Stimulated activated CD8-positive, alpha-beta memory T cell treated with anti-CD3 and anti-CD28 coated beads, Interleukin-4, amount 100 ng/mL, for 1 hour (primary cell): ENCODE measurements at places on chromosomes 11 and 22.

GRCh38 chr22:31210556-31211421, 1.3 kb upstream of the LIMK2 start:
- no peak for DNase-seq

GRCh38 chr11:3939651-3940190, 84.3 kb downstream of the STIM1 start:
- DNase-seq, result no peak

DNA sequence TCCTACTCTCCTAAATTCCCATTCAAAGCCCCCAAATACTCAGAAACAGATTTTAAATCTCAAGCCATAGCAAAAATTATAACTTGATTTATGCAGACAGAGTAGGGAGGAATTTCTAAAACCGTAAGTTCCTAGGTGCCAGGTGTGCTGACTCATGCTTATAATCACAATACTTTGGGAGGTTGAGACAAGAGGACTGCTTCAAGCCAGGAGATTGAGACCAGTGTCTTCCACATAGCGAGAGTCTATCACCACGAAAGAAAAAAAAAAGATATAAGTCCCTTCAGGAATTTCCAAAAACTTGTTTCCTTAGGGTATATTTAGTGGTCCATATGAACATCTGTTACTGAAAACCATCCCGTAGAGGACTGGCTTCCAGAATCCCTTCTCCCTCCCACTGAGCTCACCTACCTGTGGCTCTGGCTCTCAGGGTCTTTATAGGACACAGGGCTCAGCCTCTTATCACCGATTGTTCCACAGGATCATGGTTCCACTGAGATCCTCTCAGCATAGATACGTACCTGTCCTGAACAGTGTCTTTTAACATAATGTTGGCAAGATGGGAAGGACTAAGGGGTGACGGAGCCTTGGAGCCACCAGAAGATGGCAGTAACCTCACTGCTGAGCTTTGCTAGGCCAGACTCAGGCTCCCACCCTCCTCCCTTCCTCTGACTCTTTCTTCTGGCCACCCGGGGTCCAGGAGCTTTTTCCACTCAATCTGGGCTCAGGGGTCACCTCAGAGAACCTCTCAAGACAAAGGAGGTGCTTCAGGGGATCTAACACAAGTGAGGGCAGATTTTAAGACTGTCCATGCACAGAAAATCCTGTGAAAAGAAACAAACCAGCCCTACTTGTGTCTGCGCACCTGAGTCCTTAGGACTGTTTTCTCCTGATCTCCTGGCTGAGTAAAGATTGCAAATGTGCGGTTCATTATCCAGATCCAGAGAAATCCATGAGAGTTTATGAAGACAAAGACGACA, 117.5 kb upstream of the TOP3B start:
- no peak for DNase-seq

GRCh38 chr11:90512846-90513245, 290.0 kb upstream of the CHORDC1 start:
- no peak for DNase-seq

- no peak for DNase-seq
These were observed 19.2 kb upstream of the OR56A3 start for GRCh38 chr11:5922749-5923426.

- DNase-seq, result no peak
These were observed 450.5 kb upstream of the DDI1 start for GRCh38 chr11:103585911-103586310.

DNA sequence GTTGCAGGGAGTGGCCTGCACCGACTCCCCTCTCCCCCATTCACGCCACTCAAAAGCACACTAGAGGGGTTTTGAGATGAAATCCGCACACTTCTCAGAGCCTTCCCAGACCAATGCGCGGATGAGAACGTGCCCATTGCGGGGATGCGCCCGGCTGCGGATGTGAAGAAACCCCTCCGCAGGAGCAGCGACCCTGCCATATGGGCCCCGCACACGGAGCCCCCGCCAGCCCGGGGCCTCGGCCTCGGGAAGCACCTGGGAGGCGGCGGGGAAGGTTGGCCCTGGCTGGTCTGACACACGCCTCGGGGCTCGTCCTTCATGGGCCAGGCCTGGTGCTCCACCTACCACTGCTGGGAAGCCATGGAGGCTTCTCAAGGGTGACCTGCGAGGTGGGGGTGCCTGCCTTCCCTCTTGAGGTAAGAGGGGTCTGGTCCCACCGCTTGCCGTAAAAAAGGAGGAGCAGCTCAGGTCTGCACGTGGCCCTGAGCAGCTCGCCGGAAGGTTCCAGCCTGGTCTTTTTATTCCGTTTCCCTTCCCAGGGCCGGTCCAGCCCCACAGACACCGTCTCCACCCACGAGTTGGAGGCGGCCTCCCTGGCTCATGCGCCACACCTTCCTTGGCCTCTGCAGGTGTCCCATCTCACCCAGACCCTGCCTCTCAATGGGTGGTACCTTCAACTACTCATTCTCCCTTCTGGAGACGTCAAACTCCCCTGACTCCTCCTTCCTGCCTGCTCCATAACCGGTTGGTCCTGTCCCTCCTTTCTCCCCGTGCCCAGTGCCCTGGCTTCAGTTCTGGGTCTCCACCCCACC, 39.4 kb downstream of the TRMU start:
- DNase-seq, result no peak

DNA sequence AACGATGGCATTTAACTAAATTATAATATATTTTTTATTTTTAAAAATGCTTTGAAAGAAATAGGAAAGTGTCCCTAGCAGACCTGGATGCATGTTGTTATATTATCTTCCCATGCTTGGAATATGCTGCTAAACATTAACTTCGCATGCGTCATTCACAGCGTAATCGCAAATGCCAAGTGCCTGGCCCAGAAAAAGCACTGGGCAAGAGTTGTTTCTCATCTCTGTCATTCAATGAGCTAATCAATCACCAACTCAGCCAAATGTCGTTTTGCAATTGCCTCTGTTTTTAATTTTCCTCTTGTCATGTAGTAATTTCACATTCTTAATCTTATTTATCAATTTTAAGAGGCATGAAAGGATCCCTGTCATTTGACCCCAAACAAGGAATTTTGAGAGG, 1421.9 kb downstream of the BRD1 start:
- no peak for DNase-seq

GRCh38 chr11:17258670-17259069, 17.9 kb upstream of the NUCB2 start:
- DNase-seq, result no peak

GRCh38 chr11:131867457-131868257, 497.2 kb downstream of the NTM start:
- no peak for DNase-seq

DNA sequence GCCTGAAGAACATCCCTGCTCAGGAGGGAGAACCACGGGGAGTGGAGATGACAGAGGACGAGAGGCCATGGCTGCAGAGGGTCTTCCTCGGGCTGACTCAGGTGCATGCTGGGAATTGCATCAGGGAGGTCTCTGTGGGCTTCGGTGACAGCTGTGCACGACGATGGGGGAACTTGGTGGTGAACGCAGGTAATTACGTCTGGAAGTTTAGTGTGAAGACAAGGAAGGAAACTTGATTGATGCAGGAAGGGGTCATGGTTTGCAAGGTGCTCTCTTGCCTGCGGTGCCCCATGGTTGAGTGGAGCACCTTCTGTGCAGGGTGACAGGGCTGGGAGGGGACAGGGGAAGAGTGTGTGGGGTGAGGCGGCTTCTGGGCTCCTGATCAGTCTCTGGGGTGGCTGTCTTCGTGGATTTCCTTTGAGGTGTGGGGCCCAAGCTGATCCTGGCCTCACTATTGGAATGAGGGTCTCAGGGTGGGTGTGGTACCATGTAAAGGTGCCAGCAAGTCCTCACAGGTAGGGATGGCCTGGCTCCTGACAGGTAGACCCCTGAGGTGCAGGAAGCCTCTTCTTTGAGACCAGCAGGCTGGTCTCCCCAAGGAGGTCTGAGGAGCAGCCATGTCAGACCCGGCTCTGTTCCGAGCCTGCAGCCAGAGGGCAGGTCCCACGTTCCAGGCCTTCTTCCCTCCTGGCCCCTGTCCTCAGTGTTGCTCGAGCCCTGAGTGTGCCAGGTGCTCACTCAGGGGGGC, 1020.1 kb downstream of the TBC1D22A start:
- no peak for DNase-seq

DNA sequence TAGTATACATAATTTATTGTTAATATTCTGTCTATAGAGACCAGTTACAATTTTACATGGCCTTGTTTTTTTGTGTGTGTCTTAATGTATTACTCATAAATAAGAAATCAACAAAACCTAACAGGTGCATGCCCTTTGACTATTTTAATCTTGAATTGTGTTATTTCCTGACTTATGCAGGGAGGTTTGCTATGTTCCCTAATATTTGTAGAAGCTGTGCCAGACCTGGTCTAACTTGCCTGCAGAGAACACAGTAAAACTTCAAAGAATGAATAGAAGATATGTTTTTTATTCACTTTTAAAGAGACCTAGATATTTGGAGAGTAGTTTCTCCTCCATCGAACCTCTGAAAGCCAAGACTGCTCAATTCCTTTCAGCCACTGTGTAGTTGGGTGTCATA, 234.7 kb downstream of the LUZP2 start:
- no peak for DNase-seq

GRCh38 chr11:37404231-37404630, 806.2 kb upstream of the RAG2 start:
- no peak for DNase-seq

DNA sequence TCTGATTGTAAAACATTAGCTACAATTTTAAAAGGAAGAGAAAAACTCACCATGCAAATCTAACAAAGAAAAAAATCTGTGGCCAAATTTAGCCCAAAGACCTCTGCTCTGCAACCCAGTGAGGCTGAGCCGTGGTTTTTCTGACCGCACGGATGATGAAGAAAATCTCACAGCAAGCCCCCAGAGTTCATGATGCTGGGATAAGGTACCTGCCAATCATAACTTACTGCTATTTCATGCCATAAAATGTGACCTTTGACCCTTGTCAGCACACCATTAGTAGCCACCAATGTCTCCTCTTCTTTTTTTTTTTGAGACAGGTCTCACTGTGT, 11.1 kb downstream of the CERK start:
- no peak for DNase-seq

- no peak for DNase-seq
These were observed 62.3 kb upstream of the CCT8L2 start for GRCh38 chr22:16654882-16655281.

DNA sequence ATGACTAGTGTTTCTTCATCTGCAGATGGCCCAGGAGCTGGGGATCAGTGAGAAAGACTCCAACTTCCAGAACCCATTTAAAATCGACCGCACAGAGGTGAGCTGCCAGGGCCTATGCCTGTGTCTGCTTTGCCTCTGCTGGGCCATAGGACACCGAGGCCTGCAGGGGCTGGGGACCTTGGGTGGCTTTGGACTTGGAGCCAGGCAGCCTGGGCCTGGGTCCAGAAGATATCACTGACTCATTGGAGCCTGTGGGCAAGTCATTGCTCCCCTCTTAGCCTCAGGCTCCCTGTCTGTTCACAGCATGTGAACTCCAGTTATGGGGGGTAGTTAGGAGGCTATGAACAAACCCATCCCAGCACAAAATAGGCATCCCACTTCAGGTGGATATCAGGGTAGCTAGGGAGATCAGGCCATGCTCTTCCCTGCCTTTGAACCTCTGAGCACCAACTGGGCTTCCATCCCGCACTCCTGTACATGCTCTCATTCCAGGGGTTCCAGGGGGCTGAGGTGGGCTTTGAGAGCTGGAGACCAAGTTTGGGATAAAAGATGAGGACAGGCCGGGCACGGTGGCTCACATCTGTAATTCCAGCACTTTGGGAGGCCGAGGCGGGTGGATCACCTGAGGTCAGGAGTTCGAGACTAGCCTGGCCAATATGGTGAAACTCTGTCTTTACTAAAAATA, 13.4 kb downstream of the CCDC134 start:
- DNase-seq, result no peak

DNA sequence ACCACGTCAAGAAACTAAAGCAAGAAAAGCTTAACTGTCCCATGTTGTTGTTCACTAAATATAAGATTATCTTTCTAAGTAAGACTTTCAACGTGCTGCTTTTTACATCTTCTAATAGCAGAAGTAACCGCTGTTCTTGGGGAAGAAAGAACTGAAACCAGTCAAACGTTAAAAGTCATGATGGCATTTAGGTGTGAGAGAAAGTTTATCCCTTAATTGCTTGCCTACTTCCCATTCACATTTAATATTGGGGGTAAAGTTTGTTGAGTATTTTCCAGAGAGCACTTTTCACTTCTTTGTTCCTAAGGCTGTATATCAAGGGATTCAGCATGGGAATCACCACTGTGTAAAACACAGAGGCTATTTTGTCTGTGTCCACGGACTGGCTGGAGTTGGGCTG, 970 bp downstream of the OR5B21 start:
- no peak for DNase-seq

- no peak for DNase-seq
These were observed 349 bp downstream of the TSSC4 start for GRCh38 chr11:2400762-2401435.

GRCh38 chr11:64437426-64437825, 78.5 kb downstream of the RPS6KA4 start:
- no peak for DNase-seq

DNA sequence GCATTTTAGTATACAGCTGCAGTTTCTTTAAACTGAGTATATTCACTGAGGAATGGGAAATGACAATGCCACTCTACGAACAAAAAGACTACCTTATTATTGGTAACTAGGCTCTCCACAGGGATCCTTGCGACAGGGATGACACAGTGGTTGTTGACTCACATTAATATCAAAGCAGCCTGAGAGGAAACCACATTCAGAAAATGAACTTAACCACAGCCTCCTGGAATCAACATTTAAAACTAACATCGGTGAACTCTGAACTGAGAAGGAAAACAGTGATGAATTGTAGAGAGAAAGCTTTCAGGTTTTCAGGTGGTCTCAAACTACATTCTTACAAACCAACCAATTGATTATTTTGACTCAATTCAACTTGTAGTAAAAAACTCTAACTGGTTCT, 90.3 kb upstream of the MTMR2 start:
- no peak for DNase-seq

DNA sequence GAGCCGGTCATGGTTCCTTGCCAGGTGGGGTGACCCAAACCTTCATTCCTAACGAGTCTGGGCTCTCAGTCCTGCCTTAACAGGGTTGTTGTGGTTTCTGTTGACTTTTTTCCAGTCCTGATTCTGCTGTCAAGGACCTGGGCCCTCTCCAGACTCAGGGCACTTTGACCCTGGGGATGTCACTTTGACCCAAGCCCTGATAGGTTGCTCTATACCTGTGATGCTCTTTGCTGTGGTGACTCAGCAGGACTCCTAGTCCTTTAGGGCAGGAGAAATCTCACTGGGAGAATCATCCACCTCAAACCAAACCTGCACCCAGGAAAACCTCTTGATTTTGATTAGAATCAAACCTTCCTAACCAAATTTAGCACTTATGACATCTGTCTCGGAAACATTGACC, 20.5 kb upstream of the MPPED1 start:
- no peak for DNase-seq

- no peak for DNase-seq
These were observed 27.6 kb downstream of the TP53I11 start for GRCh38 chr11:44923115-44923514.

- DNase-seq, result no peak
These were observed 27.2 kb downstream of the SHANK3 start for GRCh38 chr22:50699756-50700386.

GRCh38 chr11:39249566-39250365, 2209.7 kb downstream of the LRRC4C start:
- no peak for DNase-seq
